T47D (cell line): ENCODE measurements at places on chromosomes 4 and X.

DNA sequence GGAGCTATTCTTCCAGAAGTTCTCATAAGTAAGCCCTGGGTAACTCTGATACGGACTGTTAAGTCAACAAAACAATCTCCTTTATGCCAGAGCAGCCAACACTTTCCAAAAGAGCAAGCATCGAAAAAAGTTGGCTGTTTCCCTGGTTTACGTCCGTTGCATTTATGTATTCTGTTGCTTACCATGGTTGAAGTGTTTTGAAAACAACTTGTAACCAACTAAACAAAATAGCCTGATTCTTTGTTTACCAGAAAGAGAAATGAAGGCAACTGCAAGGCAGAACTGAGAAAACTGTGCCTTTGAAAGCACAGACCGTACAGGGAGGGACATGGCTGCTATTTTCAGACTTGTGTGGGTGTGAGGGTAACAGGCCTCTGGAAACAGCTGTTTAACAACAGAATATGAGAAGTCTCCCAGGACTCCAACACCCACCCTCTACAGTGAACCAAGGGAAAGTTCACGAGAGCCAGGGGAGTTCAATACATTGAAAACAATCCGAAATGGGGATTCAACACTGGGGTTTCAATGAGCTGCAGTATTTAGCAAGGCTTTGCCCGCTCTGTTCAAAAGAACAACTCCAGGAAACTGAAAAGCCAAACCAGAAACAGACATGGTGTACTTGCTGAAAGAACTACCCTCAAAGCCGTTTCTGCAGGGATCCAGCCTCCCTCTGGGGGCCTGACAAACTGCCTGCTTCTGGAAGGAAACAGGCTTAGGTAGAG, 95.8 kb upstream of the EGFL6 start:
- DNase-seq = no peak

DNA sequence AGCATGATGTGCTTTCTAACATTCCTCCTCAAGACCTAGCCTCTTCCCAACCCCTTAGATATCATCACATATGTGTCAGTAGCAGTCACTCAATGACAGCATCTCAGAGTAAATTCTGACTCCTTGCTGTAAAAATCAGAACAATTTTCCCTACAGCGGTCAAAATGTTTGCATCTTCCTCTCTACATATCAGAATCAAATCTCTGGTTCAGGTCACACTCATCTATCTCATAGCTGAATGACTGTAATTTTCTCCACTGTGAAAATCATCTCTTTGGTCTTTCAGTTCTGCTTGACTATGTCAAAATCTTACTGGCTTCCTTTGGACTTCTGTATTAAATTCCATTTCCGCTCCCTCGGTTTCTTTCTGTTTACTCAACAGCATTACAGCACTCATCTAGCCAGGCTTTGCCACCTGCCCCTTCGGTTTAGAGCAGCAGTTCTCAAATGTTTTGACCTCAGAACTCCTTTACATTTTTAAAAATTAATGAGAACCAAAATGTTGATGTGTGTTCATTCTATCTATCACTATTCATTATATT, 57.3 kb downstream of the AGA start:
- no peak for DNase-seq

DNA sequence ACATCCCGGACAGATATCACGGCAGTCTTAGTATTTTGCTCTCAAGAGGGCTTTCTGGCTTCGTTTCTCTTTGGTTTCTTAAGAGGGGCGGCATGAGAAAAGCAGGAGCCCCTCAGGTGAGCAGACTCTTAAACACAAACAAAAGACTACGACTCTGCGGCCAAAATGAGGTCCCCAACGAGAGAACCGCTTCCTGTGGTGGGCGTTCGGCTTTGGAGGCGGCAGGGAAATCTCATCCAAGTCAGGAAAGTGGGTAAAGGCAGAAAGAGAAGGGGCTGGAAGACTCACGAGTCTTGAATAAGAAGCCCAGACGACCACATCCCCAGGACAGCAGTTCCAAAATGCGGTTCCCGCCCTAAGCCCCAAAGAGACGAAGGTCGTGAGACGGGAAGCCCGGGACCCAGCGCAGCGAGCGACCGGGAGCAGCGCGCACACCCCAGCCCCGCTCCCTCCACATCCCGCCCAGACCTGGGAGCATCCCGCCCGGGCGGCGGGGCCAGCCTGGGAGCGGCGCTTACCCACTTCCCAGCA, 409 bp downstream of the UGDH start:
- no peak for DNase-seq

DNA sequence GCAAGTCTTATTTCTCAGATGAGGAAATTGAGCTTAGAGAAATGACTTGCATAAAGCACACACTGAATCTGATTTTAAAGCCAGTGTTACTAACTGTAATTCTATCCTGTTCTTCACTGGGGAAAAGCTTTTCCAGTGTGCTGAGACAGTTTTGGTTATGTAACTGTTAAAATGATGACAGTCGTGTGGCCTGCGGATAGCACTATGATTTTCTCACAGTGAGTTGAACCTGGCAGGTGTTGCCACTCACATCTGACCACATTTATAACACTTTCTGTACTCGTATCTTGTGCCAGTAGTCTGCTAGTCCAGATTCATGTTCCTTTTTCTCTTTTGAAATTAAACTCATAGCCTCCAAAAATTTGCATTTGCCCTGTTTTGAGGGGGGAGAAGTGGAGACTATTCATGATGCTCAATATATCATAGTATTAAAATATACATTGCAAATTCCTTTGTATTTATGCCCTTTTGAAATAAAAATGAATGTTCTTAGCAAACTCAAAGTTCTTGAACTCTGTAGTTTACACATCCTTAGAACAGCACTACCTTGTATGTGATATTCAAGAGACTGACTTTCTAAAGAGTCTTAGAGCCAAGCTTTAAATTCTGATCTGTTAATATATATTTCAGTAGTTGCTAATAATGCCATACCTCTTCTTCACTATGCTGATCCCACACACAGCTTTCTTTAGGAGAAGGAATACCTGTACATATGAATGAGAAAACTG, 132.3 kb downstream of the PDLIM5 start:
- no peak for DNase-seq

- no peak for DNase-seq
Measured at GRCh38 chr4:78611215-78611558, 59.6 kb downstream of the ANXA3 start.

- no peak for DNase-seq
Measured at GRCh38 chr4:150108691-150109090, 30.4 kb downstream of the DCLK2 start.

DNA sequence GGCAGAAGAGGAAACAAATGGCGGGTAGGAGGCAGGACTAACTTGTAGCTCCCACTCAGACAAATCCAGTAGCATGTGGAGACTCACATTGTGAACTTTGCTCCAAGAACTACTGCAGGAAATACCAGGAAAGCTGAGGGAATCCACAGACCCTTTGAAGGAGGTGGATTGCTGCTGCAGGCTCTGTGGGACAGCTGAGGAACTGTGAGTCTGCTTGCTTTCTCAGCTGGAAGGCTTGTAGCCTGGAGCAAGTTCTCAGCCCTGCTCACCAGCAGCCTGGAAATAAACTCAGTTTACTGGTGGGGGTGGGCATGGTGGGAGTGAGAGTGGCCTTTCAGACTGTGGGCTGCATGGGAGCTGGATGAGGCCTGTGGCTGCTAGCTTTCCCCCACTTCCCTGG, 16.0 kb downstream of the RTL3 start:
- DNase-seq = no peak

DNA sequence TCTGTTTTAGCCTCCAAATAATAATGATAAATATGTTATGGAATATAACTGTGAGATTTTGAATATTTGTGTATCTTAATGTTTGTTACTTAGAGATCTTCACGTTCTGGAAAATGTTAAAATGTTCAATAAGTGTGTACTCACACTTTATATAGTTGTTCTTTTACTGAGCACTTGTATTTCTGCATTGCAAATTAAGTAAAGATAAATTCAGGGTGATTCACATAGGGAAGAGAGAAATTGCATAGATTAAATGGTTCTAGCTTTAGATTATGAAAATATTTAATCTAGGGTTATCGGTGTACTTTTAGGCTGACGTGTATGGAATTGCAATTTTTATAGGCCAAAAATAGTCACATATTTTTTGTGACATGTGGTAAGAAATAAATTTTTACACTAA, 148.6 kb downstream of the ARHGAP10 start:
- no peak for DNase-seq

DNA sequence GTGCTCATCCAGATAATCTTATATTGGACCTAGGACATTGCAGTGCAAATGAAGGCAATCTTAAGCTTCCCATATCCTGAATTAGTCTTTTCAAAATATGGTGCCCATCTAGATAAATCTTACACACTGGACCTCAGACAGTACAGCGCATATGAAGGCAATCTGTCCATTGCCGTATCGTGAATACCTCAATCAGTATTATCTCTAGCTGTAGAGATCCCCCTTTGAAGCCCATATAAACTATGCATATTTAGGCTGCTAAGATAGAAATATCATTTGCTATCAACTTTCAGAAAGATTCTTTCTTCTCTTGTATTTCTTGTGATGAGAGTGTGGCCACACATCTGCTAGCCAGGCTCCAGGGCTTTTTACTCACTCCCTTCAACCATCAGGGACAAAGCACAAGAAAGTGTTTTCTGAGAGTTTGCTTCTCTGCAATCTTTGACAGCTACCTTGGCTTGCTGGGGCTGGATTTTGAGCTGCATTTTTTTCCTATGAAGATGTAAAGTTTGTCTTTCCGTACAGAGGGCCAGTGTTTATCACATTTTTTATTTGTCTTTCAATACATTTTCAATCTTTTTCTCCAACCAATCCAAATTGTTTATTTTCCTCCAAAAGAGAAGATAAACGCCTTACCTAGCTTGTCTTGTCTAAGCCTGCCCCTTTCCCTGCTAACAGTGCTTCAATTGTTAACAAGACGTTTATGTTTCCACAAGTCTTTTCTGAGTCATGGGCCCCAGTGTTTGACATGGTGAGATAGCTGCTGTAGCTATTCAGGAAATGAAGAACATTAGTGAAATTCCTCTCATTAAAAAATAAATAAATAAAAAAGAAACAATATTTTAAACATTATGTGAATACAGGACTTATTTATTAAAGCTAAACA, 57.6 kb upstream of the FAT1 start:
- DNase-seq = no peak

DNA sequence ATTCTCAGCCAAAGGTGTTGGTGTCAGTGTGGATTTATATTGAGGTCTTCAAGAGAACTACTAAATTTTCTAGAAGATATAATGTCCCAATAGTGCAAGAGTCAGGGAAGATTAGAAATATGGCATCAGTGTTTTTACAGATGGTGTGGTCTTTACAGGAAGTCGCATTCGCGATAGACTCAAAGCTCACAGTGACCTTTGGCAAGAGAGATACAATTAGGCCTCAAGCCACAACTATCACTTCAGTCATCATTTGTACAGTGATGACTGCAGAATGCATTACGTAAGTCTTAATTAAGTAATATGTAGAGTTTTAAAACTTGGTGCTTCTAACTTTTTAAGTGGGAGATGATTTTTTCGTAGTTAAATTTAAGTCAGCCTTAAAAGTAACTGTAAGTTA, 237.2 kb upstream of the FSTL5 start:
- no peak for DNase-seq

GRCh38 chrX:71619193-71619592, 882 bp upstream of the CXCR3 start:
- DNase-seq = no peak

GRCh38 chrX:11908371-11908770, 150.3 kb downstream of the MSL3 start:
- DNase-seq = peak; percentile 16

DNA sequence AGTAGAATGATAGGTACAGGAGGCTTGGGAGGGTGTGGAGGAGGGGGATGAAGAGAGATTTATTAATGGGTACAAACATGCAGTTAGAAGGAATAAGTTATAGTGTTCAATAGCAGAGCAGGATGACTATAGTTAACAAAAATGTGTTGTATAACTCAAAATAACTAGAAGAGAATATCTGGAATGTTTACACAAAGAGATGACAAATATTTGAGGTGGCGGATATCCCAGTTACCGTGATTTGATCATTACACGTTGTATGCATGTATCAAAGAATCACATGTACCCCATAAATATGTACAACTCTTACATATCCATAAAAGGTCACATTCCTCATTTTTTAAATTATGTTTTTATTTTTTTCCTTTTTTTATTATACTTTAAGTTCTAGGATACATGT, 456.6 kb downstream of the MAGEB5 start:
- DNase-seq = no peak
